ENCODE measurements at places on chromosomes 16 and 17.

- no peak for DNase-seq
Observed at GRCh38 chr17:964876-965275, 14.7 kb downstream of the NXN start.

DNA sequence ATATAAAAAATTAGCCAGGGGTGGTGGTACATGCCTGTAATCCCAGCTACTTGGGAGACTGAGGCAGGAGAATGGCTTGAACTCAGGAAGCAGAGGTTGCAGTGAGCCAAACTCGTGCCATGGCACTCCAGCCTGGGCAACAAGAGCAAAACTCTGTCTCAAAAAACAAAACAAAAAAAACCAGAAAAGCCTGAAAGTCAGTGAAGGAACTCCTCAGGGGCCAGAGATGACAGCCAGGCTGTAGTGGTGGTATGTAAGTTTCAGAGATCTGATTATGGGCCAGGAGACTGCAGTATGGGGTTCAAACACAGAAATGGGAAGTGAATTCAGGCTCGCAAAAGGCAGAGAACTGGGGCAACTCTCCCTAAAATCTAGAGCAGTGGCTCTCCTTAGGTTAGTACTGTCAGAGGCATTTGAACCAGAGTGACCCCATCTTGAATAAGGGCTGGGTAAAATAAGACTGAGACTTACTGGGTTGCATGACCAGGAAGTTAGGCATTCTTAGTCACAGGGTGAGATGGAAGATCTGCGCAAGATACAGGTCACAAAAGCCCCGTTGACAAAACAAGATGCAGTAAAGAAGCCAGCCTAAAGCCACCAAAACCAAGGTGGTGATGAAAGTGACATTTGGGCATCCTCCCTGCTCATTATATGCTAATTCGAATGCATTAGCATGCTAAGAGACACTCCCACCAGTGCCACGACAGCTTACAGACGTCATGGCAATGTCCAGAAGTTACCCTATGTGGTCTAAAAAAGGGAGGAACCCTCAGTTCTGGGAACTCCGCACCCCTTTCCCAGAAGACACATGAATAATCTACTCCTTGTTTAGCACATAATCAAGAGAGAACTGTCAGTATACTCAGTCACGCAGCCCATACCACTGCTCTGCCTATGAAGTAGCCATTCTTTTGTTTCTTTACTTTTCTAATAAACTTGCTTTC, 120.2 kb upstream of the XYLT1 start:
- no peak for DNase-seq

DNA sequence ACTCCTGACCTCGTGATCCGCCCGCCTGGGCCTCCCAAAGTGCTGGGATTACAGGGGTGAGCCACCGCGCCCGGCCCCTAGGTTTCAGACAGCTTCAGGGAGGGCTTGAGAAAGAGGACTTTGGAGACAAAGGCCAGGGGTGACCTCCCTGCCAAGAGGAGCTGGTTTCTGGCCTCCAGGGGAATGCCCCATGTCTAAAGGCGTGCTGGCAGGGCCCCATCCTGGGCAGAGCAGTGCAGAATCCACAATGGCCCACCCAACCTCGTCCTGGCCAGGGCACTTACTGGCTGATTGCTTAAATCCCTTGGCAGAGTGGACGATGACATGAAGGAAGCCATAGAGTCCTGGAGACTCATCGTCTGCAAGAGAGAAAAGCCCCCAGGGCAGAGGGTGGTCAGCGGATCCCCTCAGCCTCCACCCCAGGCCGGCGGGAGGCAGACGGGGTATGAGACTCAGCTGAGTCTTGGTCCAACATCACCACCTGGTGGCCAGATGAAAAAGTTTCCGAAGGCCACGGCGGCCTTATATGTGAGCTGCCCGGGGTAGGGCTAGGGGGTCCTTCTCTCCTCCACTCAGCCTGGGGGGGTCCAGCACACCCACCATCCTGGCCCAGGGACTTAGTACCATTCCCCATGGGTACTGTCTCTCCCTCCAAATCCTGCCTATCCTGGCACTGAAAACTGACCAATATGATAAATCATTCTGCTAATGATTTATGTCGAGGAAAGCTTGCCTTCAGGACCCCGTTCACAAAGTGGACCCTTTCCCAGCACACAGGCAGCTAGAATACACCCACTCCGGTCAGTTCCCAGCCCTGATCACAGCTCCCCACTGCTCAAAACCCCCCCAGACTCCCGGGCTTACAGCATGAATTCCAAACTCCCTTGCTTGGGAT, 59.1 kb downstream of the TIMM22 start:
- no peak for DNase-seq

DNA sequence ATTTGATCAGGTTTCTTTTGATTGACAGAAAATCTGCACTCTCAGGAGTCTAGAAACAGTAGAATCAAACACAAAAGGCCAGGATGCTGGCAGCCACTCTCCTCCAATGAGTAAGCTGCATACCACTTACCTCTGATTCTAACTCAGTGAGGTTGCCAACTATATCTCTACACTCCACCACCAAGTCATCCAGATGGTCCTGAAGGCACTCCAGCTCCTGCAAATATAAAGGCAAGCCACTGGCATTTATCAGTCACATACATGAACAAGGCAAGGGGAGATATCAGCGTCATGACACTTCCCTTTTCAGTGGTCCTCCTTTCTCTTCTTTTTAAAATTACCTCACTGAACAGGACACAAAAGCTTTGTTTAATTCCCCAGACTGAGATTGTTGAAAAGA, 53.1 kb upstream of the CLEC18B start:
- DNase-seq: no peak

- no peak for DNase-seq
Observed at GRCh38 chr16:65574326-65574966, 452.6 kb upstream of the CDH11 start.

GRCh38 chr16:73064212-73064993, 16.5 kb upstream of the ZFHX3 start:
- no peak for DNase-seq

DNA sequence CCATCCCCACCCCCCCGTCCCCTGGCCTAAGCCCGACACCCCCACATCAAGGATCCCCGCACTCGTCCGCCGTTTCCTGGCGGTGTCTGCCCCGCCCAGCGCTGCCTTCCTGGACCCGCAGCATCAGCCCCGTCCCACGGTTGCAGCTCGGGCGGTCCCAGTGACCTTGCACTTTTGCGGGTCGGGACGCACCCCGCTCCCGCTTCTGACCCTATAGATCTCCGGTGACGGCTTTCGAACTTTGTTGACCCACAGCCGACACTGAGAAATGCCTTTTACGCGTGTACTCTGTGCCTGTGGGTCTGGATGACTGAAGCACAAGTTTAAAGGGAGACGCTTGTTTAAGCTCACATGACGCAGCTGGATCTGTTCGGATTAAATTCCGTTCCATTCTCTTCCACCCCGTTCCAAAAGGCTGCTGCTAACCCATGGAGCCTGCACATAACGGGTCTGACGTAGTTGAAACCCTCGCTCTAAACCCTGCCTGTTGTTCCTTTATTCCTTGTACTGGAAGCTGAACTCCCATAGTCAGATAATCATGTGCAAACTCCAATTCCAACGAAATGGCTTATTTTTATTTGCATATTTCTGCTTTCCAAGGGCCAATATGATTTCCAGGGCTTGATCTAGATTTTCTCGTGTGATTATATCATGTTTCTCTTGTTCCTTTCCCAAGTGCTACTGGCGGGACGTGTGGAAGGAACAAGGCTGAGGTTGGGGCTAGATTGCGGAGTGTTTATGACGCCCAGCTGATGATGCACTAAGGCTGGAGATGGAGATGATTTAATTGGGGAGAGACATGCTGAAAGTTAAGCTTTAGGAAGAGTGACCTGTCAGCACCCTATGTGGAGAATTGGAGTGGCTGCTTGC, 834 bp downstream of the FLYWCH1 start:
- DNase-seq: no peak

GRCh38 chr17:60901806-60902205, 224.2 kb downstream of the BCAS3 start:
- no peak for DNase-seq

- no peak for DNase-seq
Observed at GRCh38 chr16:31351246-31351941, 3.6 kb upstream of the ITGAX start.

GRCh38 chr16:411576-412265, 10.0 kb downstream of the DECR2 start:
- no peak for DNase-seq

DNA sequence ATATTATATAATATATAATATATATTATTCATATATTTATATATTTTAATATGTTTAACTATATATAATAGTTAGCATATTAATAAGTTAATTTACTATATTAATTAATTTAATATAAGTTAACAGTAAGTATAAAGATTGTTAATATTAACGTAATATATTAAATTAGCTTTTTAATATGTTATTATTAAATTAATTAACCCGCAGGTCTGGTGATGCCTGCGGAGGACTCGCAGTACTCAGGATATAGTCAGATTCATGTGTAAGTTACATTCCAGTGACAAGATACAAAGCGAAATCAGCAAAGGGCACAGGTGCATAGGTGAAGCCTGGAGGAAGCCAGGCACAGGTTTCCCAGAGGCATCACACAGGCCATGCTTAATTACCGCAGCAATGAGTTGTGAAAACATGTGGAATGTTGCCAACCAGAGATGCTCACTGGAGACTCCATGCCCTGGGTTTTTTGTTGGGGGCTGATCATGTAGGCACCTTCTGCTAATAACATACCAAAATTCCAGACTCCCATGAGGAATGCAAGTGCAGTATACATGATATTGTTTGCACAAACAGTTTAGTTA, 130.4 kb upstream of the MPHOSPH6 start:
- DNase-seq: no peak

DNA sequence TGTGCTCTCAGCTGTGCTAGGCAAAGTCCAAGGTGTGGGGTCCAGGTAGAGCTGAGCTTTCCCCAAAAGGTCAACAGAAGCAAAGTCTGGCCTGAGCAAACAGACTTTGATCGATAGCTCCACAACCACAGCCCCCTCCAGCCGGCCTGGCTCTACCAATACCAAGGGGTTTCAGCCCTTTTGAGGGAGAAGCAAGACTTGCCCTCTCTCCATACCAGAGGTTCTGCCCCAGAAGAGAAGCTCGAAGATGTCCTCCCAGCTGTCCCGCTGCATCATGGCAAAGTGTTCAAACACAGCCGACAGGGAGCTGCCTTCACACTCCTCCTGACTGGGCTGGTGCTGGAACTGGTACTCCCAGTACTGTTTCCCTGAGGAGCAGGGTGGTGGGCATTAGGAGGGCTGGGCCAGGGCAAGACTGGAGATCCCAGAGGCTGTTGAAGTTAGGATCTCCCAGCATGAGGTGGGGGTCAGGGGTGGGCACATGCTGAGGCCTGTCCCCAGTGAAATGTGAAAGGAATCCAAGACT, 1.7 kb downstream of the VTN start:
- no peak for DNase-seq

DNA sequence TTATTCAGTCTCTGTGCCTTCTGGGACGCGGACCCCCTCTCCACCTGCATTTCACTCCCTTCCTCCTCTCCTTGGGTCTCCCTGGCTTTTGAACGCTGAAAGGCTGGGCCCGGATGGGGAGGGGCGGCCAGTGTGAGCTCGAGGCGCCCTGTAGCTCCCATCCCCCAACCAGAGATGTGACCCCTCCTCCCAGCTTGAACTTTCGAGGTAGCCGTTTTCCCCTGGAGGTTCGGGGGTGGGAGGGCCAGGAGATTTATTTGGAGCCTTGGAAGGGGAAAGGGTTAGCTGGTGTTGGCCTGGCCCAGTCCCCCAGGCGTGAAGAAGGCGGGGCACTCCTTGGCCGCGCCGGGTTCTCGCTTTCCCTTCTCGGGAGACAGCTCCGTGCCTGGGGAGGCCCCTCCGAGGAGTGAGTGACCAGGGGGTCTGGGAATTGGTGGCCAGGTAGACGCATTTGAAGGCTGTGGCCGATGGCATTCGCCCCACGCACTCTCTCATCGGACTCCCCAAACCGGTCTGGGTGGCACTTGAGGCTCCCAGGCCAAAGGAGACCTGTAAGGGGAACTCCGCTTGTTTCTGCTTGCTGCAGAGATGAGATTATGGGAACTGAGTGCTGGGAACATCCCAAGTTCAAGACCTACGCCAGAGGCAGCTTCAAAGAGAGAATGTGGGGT, 942 bp downstream of the LDAF1 start:
- DNase-seq: no peak

DNA sequence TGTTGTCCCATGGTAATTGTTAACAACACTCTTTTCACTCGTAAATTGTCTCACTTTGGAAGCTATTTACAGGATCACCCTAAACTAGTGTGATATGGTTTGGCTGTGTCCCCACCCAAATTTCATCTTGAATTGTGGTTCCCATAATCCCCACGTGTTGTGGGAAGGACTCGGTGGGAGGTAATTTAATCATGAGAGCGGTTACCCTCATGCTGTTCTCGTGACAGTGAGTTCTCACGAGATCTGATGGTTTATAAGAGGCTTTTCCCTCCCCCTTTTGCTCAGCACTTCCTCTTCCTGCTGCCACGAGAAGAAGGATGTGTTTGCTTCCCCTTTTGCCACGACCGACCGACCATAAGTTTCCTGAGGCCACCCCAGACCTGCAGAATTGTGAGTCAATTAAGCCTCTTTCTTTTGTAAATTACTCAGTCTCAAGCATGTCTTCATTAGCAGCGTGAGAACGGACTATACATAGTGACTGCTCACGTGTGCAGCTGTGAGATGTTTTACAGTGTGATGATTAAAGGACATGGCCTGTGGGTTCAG, 34.4 kb downstream of the DNAH3 start:
- DNase-seq: no peak

GRCh38 chr17:50465635-50466034, 3.0 kb downstream of the CHAD start:
- no peak for DNase-seq

DNA sequence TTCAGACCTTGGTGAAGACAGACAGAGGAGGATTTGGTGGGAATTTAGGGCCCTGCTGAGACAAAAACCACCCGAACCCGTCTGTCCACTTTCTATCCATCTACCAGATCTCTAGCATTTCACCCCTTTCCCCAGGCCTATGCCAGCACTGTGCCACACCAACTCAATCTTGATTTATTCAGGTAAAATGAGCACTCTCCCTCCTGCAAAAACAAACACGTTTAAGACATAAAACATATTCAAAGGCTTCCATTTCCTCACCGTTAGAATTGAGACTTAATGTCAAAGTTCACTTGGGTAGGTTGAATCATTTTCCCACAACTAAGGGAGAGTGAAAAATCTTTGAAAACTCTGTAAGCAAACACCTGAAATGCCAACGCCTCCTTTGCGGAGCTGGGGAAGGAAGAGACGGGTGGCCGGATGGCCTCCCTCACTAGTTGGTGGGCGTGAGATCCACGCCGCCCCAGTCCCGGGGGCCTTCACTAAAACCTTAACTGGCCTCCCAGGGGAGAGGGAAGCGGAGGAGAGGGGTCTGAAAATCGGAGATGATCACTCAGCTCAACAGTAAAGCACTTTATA, 862 bp downstream of the DCAKD start:
- no peak for DNase-seq

DNA sequence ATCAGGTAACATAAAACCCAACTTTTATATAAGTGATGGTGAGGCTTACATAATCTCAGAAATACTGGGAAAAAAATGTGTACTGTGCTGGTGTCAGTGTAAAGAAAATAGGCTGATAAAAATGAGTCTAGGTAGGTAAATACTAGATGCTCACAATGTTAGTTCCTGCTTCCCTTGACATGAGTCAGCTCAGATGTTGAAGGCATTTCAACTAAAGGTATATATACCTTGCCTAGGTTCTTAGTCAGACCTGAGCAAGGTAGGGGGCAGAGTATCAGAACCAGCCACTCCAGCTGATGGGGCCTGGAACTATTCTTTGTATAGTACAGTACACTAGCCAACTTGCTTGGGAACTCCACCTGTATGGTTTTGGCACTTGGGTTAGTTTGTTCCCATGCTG, 51.0 kb upstream of the CA10 start:
- no peak for DNase-seq

GRCh38 chr17:78374189-78374588, 4.3 kb upstream of the PGS1 start:
- no peak for DNase-seq

Measured in GOT3 (cell line).